Activated T-cell treated with anti-CD3 and anti-CD28 coated beads for 4 hours (primary cell): ENCODE measurements at places on chromosomes 5 and 9.

GRCh38 chr9:121472446-121472845 lies 27.2 kb downstream of the GGTA1 start:
- DNase-seq: no peak

- DNase-seq: no peak
These were observed 941 bp downstream of the XPA start for GRCh38 chr9:97695995-97696802.

GRCh38 chr5:144698484-144698883 lies 527.8 kb downstream of the KCTD16 start:
- DNase-seq: no peak

DNA sequence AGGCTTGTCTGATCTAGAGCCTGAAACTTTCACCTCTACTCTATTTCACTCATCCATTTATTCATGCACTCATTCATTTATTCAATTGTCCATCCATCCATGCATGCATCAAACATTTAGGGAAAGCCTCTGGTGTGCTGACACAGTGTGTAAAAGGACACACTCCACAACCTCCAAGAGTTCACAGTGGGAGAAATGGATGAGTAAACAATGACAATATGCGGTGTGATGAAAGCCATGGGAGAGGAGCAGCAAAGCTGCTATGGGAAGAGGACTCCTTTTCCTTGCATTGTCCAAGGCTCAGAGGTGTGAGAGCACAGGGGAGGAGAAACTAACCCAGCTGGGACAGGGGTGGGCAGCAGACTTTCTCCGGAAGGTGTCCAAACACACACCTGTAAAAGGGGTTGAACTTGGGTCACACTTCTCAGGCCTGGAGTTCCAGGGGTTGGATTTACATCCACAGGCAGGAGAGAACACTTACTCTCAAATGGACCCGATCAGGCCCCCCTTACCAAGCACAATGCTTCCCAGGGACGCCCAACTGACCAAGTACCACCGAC lies 21.2 kb upstream of the PFDN1 start:
- DNase-seq: no peak

- no peak for DNase-seq
These were observed 639.0 kb downstream of the CCDC171 start for GRCh38 chr9:16191691-16192402.

- DNase-seq: no peak
These were observed 114.6 kb downstream of the KLHL3 start for GRCh38 chr5:137621306-137621705.

GRCh38 chr9:129097671-129098306 lies 12.8 kb downstream of the CRAT start:
- DNase-seq: no peak

GRCh38 chr5:6761333-6761732 lies 48.1 kb downstream of the TENT4A start:
- no peak for DNase-seq
